Stimulated activated CD4-positive, alpha-beta T cell treated with anti-CD3 and anti-CD28 coated beads, Interleukin-15, amount 100 ng/mL, for 1 hour (primary cell): ENCODE measurements at places on chromosomes 6 and 20.

DNA sequence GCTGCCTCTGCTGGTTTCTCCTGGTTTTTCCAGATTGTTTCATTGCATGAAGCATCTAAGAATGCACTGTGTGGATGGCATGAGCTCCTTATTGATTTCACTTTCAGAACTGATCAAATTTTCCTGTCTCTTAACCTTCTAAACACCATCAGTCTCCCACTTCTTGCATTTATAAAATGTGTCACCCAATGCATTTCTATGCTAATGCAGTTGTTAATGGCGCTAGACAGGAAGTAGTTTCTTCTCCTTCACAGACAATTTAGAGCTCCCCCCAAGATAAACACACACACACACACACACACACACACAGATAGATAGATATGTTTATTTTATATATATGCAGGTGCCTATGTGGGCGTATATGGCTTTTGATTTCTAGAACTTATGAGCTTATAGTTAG is 45.6 kb upstream of the FOXA2 start:
- DNase-seq, result no peak

DNA sequence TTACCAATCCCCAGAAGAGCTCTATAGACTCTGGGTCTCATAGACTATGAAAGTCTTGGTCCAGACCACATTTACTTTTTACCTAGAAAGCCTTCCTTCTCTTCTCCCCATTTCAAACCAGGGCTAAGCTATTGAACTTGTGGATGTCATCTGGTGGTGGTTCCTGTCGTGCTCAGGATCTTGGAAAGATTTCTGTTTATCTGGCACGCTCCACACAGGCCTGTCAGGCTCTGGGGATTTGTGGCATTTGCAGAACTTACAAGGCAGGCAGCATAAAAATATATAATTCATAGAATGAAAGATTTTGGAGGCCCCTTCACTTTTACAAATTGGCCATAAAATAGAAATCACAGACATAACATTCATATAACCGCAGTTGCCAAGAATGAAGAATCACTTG is 188.1 kb downstream of the UST start:
- DNase-seq, result no peak

DNA sequence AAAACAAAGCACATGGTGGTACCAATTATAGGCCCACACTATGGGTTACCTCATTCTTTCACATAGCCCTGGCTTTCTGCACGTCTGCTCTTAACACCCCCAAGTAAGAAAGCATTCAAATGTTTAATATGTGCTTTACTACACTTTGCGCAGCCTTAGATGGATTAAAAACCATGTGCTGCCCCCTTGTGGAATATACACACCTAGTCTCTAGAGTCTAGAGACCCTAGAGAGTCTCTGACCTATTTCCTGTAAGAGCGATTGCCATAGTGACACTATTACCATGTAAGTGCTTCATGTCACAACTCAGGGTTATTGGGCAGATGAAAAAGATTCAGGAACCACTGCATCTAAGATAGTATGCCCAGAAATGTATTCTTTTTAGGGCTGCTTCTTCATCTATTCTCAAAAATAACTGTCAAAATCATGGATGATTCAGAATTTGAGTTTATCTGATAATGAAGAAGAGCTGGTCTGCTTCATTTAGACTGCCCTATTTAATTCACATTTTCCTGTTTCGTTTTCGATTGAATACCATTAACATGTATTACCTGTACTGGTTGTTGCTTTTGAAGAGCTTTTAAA is 186.3 kb downstream of the ADGB start:
- DNase-seq, result no peak

- DNase-seq, result peak; percentile 66
Measured at GRCh38 chr20:37384683-37385174, 38.8 kb downstream of the SRC start.

DNA sequence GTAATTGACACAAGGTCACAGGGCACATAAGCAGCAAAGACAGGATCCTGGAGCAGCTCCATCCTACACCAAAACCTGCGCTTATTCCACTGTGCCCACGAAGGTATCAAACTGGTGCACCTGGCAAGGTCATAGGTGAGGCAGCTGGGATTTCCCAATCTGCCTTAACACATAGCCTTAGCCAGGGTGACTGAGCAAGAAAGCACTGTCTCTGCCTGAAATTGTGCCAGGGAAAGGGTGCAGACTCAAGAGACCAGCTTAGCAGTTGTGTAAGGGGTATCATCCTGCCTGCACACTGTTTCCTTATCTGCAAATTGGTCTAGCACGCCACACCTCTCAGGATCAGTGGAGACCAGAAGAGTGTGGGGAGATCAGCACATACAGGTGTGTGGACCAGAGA is 82.8 kb downstream of the MAFB start:
- no peak for DNase-seq

- DNase-seq, result no peak
Measured at GRCh38 chr20:52731093-52731492, 241.1 kb upstream of the TSHZ2 start.

- no peak for DNase-seq
Measured at GRCh38 chr6:64890609-64891008, 816.4 kb downstream of the EYS start.

GRCh38 chr6:124661097-124661661 is 301.1 kb upstream of the RNF217 start:
- DNase-seq, result no peak

DNA sequence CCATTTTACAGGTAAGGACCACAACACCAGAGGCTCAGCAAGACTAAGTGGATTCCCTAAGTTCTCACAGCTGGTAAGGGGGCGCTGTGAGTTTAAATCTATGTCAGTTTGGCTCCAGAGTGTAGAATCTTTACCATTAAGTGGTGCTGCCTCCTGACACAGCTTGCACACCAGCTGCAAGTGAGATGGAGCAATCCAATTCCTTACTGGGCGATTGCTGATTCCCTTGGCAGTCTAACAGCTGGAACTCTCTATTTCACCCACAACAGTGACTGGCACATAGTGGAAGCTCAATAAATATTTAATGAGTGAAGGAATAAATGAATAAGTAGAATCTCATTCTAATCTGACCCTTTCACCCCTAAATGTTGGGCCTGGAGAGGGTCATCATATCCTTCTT is 176.7 kb downstream of the CLIC5 start:
- no peak for DNase-seq

GRCh38 chr20:15201602-15202001 is 864.2 kb upstream of the FLRT3 start:
- DNase-seq, result no peak

DNA sequence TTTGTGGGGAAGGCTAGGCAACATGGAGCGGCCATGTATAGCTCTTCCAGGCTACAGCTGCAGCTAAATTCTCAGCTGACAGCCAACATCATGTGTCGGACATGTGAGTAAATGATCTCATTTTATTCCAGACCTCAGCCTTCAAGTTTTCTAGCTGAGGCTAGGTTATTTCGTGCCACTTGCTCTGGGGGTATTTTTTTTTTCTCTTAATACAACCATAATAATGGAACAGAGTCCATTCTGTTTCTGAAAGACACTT is 573.5 kb downstream of the CD109 start:
- DNase-seq, result no peak

DNA sequence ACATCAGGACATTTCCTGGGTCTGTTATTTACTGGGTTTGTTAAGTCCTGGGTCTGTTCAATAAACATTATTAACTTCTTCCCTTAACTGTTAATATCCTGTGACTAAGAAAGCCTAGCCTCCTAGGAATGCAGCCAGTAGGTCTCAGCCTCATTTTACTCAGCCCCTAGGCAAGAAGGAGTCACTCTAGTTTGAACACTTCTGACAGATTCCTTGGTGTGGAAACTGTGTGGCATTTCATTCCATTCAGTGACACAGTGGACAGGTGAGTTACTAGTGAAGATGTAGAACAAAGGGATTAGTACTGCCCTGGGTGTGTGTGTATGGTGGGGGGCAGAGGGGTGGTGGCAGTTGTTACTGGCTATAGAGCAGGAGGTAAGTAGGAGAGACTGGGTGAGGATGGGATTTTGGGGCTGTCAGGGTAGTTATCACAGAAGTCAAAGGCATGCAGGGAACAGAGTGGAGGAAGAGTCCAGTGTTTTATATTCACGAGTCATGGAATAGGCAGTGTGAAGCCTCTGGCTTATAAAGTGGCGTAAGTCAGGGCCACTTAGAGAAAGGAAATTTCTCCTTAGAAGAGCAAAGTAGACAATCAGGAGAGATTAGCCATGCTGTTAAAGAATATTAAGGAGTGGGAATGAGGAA is 28.4 kb downstream of the RNF182 start:
- no peak for DNase-seq

- DNase-seq, result no peak
Measured at GRCh38 chr20:49516916-49517804, 34.7 kb upstream of the KCNB1 start.

- no peak for DNase-seq
Measured at GRCh38 chr6:72861059-72861458, 239.2 kb downstream of the KCNQ5 start.

DNA sequence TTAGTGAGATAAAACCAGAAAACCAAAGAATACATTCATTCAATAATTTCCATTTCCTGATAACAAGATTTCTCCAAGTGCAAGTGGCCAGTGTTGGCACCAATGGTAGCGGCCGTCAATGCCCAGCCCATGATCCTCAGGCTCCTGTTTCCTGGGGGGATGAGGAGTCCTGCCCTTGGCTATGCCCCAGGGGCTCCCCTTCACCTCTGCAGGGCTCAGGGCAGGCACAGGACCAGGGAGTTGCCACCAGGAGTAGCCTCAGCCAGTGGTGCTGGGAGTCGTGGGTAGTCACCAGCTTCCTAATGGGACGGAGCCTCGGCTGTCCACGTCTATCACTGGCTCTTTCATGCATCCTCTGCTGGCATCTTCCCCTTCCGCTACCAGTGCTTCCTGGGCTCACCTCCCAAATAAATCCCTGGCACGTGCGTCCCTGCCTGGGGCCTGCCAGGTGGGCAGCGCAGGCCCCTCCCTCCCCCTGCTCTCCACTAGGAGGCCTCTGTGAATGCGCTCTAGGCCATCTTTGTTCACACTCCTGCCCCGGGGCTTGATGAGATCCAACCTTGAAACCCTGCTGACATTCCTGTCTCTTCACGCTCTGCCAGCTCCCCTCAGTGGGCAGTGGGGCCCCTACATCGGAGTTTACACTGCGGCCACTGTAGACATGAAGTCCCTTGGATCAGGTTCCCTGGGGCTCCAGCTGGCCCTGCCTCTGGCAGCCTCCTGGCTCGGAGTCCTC is 215.7 kb downstream of the SYNDIG1 start:
- no peak for DNase-seq

DNA sequence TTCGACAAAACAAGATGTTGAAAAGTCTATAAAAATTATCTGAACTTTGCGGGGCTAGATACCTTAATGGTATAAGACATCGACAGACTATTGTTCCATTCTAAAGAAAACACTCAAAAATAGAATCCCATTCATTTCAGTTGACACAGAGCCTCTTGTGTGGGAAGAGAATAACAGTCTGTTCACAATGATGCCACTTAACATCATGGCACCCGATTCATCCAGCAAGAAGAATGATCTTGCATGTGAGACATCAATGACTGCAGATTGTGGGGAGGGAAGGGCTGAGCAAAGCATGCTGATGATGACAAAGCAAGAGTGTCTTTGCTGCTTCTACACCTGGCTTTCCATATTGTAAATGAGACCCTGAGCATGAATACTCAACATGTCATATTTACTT is 49.7 kb upstream of the ARMH2 start:
- no peak for DNase-seq

DNA sequence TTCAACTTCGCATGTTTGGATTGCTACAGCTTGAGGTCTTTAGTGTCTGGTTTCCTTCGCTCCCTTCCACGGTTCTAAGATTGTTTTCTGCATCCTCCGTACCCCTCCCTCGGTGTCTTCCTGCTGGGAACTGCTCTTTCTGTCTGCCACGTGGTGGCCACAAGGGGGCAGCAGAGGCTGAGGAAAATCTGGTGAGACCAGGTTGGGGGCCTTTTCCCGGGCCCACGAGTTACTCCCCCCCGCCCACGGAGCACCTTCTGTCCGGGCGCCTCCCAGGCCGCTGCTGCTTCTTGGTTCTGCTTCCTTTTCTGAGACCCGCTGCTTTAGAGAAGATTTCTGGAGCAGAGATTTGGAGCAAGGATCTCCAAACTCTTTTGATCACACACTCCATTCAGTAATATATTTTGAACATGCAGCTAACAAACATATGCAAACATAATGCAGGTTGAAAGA is 21.1 kb upstream of the NOTCH4 start:
- peak; percentile 47 for DNase-seq

DNA sequence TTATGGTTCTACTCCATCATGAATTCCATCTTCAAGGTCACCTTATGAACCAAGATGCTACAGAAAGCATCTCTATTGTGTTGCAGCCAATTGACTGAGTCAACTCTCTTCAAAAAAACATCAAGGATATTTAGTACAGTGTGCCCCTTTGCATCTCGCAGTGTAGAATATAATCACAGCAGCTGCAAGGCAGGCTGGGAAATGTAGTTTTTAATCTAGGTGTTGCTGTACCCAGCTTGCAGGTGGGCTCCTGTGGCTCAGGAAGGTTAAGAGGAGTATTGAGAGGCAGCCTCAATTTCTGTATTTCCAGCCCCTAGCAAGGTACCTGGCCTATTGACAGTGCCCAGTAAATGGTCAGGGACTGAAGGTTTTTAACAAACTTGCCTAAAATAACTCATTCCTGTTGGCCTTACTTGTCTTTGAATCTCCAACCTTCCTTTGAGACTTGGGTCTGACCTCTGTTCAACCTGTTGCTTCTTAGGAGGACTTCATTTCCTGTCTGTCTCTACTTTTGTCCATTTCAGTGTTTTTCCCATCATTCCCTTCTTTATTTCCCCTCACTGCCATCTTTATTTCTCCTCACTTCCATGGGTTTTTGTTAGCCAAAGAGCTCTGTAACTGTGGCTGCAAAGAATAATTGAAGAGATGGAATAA is 150.5 kb downstream of the DNAH8 start:
- no peak for DNase-seq

DNA sequence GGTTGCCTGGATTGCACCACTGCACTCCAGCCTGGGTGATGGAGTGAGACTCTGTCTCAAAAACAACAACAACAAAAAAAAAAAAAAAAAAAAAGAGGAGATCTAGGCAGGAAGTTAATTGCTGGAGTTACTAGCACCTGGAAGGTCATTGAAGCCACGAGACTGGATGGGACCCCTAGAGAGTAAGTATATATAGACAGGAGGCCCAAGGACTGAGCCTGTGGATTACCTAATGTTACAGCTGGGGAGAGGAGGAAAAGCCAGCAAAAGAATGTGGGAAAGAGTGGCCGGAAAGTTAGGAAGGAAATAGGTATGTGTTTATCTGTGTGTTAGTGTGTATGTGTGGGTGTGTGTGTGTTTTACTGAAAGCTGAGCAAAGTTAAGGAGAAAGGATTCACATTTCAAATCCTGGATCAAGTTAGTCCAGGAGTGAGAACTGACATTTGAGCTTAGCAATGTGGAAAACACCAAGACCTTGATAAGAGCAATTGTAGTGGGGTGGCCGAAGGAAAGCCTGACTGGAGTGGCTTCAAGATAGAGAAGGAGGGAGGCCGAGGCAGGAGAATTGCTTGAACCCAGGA is 38.4 kb downstream of the ANKRD6 start:
- DNase-seq, result no peak

- no peak for DNase-seq
Measured at GRCh38 chr20:21395051-21395665, 2.2 kb downstream of the NKX2-4 start.

DNA sequence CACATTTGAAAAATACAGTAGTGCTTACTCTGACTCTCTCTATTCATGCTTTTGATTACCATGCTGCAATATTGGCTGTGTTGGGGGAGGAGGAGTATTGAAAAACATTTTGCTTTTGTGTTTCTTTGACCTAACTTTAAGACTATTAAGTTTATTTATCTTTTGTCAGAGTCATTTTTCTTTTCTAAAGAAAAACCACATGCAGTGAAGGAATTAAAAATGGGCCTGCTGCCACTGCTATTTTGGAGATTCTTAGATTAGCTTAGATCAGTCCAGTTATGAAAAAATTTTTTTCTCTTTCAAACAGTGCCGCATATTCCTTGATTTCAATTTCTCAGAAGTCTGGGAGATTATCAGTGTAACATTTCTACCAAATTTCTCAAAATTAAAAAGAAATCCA is 36.1 kb downstream of the BCKDHB start:
- DNase-seq, result no peak
